Ovary (tissue), 10 donors: ENCODE measurements at places on chromosomes 4 and X.
A peak's percentile ranks its signal among the peaks of the same experiment; 100 is the strongest.

DNA sequence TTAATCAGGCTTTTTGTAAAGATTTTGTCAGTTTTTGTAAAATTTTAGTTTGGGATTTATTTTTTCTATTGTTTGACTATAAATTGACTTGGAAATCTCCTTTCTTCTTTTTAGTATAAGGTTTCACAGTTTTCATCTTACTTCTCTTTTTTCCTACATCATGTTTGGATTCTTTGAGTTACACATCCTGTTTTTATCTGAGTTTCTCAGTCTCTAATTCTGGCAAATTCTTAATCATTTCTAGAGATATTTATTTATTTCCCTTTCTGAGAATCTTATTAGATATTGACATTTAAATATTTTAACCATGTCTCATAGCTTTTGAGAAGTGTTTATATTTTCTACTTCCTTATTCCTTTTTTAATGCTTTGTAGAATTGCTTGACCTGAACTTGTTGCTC, 20.7 kb downstream of the USP53 start:
- no peak for DNase-seq

GRCh38 chr4:90958256-90958895, 831.2 kb downstream of the CCSER1 start:
- DNase-seq = no peak

- no peak for DNase-seq
Measured at GRCh38 chr4:2172161-2172560, 69.8 kb downstream of the HAUS3 start.

- no peak for DNase-seq
Measured at GRCh38 chr4:176339936-176340761, 20.4 kb downstream of the SPCS3 start.

GRCh38 chr4:42452823-42453222, 55.5 kb downstream of the SHISA3 start:
- no peak for DNase-seq

GRCh38 chrX:7801711-7802110, 41.3 kb upstream of the VCX start:
- no peak for DNase-seq

GRCh38 chr4:25113915-25114904, 46.0 kb downstream of the SEPSECS start:
- DNase-seq = no peak

GRCh38 chr4:186981161-186981560, 257.5 kb upstream of the FAT1 start:
- no peak for DNase-seq

DNA sequence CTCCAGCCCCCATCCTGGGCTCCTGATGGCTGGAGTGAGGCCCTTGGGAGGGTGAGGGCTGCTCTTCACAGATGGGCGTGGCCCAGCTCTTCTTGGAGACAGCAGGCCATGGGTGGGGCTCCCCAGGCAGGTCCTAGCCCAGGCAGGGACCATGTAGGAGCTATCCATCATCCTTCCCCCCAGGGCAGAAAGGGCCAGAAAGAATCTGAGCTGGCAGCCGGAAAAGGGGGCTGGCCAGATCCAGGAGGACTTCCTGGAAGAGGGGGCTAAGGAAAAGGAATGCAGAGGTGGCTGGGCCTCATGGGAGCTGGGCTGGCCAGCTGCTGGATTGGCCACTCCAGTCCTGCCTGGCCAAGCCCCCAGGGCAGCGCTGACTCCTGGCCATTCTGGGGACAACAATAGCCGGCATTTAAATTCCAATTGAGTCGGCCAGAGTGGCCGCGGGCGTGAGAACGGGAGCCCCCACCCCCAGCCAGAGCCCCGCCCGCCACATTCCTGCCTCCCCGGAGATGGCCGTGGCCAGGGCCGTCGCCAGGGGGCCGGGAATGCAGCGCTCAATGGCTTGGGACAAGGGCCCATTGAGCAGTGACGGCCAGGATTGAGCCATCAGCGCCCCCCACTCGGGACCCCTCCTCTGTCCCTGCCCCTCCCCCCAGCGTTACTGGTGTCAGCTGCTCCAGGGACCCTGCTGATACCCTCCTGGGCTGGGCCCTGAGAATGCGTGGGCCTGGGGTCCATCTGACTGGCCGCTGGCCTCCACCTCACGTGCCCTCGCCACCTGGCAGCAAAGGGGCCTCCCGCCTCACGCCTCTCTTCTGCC, 15.1 kb upstream of the FGFR3 start:
- no peak for DNase-seq

GRCh38 chrX:107508925-107509324, 59.5 kb downstream of the FRMPD3 start:
- DNase-seq = no peak

GRCh38 chr4:96786306-96786705, 946.4 kb downstream of the PDHA2 start:
- DNase-seq = no peak

- no peak for DNase-seq
Measured at GRCh38 chr4:47788126-47788525, 49.7 kb downstream of the CORIN start.

DNA sequence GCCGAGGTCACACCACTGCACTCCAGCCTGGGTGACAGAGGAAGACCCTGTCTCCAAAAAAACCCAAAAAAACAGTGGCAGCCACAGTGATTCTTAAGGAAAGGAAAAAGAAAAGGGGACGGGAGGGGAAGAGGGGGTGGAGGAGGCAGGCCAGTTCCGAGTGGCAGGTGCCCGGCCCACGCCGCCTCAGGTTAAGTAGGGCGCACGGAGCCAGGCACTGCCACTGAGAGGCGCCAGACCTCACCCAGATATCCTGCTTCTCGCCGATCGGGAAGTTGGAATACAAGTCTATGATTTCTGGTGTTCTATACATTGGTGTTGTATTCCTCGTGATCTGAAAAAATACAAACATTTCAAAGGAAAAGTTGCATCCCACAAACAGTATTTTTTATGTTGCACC, 35.9 kb downstream of the GAK start:
- DNase-seq = no peak

DNA sequence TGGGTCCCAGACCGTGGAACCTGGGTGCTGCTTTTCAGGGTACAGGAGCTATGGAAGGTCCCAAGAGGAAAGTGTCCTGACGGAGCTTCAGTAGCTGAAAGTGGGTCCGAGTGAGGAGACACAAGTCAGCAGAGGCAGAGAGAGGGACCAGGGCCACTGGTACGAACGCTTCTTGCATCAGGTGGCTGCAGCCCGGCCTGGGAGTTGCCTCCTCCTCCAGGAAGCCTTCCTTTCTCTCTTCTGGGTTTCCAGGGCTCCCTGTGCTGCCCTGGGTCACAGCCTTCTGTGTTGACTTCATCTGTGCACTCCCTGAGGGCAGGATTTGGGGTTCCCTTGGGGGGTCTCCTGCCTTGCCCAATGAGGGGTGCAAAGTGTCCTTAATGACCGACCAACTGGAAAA, 94.5 kb downstream of the SORCS2 start:
- DNase-seq = no peak

- no peak for DNase-seq
Measured at GRCh38 chr4:6230502-6230785, 30.1 kb upstream of the JAKMIP1 start.

DNA sequence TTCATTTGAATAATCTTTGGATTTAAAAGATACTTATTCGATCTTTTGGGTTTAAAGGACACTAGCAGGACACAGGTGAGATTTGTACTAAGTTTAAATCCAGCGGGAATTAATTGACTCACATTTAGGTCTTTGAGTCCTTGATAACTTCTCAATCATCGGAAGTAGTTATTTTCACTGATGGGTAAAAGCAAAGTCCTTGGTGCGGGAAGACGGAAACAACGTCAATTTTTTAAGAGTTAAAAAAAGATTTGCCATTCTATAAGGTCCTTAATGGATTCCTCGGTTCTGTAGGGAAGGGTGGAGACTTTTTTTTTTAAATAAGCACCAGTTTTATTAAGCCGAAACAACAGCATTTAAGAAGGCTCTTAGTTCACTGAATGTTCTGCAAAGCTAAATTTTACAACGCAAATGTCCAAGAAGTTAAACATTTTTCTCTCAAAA, 2.9 kb downstream of the TMSB4X start:
- DNase-seq = no peak

DNA sequence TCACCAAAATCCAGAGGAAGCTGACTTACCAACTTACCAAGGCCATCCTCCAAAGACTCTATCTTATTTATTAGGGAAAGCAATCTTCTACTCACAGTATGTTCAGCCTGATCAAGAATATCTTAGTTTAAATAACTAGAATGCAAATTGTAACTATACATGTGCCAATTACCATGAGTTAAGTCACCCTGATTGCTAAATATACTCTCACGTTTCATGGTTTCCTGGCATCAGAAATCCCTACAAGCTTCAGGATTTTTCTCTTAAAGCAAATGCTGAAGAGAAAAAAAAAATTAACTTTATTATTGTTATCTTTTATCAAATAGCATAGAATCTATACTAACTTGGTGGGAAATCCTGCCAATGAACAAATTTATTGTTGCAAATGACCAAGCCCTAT, 63.0 kb upstream of the MXD4 start:
- no peak for DNase-seq

GRCh38 chr4:3868211-3869173, 102.3 kb downstream of the ADRA2C start:
- no peak for DNase-seq

GRCh38 chr4:84099599-84099998, 399.5 kb downstream of the NKX6-1 start:
- no peak for DNase-seq

DNA sequence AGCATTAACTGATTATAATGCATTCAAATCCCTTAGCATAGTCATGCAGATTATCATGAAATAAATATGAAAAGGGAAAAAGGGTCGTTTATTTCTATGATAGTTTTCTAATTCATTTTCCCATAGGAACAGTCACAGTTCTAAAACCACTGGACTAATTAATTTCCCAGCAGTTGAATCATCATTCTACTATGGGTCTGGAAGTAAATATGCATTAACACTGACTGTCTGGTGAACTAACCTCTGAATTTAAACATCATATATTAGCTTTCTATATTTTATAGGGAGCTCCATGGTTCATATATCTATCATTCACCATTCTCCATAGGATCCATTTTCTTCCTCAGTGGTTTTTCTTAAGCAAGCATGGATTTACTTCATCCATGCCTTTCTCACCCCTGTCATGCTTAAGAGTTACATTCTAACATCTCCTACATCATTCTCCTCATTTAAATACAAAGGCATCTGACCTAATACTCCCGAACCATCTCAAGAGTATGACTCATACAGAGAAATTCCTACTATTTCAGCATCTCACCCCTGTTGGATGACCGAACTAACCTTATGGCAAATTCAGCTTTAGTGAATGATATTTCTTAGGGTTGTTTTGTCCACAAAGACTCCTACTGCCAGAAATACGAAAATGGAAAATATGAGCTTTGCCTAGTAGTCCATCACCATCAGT, 198.7 kb upstream of the ADAMTS3 start:
- DNase-seq = no peak

DNA sequence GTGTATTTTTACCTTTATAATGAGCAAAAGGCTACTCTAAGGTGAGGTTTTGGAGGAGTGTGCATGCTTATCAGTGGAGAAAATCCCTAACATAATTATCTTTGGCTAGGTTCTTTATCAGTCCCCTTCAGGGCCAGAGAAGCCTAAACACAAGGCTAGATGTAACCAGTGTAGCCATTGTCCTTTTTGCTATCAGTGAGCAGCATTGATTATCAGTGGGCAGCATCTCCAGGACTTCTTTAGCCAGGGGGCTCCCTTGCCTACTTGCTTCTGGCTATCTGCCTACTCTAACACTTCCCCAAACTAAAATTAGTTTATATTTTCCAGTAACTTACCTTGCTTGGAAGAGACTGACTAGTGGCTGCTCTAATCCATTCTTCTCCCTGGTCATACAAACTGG, 595.6 kb downstream of the TRAM1L1 start:
- DNase-seq = no peak

DNA sequence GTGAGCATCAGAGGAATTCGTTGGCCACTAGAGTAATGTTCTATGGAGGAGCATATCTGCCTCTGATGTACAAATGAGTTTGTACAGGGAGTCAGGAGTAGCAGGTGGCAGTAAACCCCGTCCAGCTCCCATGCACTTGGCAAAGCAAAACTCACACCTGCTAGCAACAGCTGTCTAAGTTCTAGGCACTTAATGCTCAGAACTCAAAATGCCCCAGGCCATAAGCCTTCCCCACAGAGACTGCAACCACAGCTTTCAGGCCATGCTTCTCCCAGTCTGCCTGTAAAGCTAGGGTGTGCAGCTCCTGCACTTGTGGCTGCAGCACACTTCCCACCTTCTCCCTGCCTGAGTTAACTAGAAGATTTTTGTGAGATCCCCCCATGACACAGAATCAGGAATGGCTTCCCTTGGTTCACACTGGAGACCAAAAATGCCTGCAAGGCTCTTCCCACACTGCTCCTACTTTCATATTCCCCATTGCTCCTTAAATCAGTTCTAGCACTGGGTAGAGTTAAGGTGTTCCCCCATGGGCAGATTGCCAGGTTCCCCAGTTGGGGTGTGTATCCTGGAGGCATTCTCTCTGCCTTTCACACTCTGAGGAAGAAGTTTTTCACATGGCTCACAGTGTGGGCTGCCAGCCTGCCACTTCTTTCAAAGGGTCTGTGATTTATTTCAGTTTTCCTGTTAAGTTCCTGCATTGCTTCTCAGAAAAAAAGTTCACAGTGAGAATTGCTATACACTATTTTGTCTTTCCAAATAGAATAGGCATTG, 189.9 kb downstream of the STPG2 start:
- DNase-seq = no peak

GRCh38 chr4:84481860-84482245, 17.2 kb downstream of the NKX6-1 start:
- no peak for DNase-seq

DNA sequence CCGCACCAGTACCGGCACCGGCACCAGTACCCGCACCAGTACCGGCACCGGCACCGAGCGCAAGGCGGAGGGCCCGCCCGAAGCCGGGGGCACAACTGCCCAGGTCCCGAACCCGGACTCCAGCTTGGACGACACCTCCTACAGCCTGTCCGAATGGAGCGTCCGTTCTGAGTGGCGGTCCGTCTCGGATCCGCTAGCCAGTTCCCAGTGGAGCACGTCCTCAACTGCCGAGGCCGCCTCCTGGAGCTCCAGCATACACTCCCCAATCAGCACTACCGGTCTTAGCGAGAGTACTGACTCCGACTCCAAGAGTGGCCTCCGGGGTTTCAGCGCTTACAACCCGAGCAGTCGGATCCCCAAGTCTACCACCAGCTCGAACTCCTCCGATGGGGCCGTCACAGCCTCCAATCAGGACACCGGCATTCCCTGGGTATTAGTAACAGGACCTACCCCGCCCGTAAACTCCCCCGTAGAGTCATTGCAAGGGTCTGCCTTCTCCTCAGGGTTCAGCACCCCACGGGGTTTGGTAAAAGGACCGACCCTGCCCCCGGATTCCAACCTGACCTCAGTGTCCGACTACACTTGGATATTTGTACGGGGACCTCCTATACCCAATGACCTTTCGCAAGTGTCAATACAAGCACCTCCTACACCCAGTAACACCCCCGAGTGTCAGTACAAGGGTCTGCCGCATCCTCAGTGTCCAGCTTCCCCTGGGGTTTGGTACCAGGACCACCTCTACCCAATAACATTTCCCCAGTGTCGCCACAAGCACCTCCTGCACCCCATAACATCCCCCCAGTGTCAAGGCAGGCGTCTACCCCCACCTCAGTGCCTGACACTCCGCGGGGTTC, 721 bp upstream of the MAOA start:
- DNase-seq = peak; percentile 51
